ENCODE measurements at places on chromosomes 13 and 19.

- no peak for DNase-seq
Measured at GRCh38 chr13:79318664-79319063, 87.4 kb downstream of the RBM26 start.

DNA sequence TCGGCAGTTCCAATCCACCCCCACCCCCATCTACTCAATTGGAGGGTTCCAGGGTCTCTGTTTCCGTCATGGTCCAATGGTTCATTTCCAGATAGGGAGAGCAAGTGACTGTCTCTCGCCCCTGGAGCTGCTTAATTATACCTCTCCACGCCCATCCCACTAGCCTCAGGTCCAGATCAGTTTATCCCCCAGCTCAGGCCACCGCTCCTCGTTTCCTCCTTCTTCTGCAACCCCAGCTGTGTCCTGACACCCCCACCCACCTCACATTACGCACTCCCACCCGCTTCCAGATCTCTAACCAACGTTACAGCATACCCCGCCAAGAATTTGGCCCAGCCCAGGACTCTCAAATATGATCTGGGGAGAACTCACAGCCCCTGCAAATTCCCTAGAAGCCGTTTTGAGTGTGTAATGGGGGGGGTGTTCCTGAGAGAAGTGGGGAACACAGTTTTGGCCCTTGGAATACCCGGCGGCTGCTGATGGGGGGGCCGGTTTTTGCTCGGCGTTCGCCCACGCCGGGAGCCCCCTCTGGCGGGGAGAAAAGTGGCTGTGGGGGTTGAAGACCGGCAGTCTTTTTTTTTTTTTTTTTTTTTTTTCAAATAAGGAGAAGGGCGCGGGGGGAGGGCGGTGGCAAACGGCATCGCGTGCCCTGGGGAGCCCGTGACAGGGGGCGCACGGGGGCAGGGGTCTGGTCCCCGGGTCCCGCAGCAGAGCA lies 1.7 kb upstream of the PDE4A start:
- no peak for DNase-seq

DNA sequence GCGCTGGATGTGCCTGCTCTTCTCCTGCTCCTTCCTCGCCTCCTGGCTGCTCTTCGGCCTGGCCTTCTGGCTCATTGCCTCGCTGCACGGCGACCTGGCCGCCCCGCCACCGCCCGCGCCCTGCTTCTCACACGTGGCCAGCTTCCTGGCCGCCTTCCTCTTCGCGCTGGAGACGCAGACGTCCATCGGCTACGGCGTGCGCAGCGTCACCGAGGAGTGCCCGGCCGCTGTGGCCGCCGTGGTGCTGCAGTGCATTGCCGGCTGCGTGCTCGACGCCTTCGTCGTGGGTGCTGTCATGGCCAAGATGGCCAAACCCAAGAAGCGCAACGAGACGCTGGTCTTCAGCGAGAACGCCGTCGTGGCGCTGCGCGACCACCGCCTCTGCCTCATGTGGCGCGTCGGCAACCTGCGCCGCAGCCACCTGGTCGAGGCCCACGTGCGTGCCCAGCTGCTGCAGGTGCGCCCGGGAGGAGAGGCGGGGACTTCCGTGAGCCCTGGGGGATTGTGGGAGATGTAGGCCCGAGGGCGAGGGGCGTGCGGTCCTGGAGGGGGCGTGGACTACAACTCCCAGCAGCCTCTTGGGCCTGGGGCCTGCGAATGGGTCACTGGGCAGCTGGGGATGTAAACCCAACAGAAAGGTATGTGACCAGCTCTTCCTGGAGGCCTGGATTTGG lies 6.7 kb downstream of the KCNJ14 start:
- DNase-seq, result no peak

- DNase-seq, result peak; percentile 80
Measured at GRCh38 chr19:3987619-3988371, 2.5 kb upstream of the EEF2 start.
